ENCODE measurements at places on chromosomes 13 and 19.

- DNase-seq = no peak
These were observed 43.7 kb upstream of the SLC15A1 start for GRCh38 chr13:98796191-98796590.

GRCh38 chr19:38836983-38837626 is 5.5 kb upstream of the ECH1 start:
- DNase-seq = no peak

DNA sequence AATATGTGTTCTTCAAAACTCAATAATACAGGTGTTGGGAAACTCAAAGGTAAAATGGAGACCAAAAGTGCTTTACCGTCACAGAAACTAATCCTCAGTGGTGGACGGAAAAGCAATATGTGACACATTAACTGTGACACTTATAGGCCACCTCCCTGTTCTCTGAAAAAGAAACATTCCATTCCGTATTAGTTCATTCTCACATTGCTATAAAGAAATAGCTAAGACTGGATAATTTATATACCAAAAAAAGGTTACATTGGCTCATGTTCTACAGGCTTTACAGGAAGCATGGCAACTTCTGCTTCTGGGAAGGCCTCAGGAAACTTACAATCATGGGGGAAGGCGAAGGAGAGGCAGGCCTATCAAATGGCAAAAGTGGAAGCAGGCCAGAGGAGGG is 435.3 kb upstream of the HTR2A start:
- no peak for DNase-seq

DNA sequence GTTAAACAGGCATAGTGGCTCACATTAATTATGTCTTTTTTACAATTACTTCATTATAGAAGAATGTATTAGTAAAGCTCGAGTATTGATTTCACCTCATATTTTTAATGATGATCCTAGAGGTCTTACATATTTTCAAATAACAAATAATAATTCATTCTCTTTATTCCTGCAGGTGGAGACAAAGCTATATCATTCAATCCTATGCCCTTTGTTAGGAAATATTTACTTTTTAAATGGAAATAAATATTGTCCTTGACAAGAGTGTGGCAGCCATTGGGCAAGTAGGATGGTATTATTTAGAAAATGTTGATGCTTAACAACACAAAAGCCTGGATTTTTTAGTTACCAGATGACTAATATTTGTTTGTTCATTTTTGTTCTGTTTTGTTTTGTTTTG is 127.6 kb downstream of the COG6 start:
- no peak for DNase-seq

GRCh38 chr19:50703915-50704796 is 15.4 kb downstream of the SHANK1 start:
- DNase-seq = peak; percentile 26

Measured in NCI-H1105 (cell line).